ENCODE measurements at places on chromosomes 1 and 21.

- peak; percentile 76 for DNase-seq
Measured at GRCh38 chr1:183023601-183024316, 539 bp downstream of the LAMC1 start.

DNA sequence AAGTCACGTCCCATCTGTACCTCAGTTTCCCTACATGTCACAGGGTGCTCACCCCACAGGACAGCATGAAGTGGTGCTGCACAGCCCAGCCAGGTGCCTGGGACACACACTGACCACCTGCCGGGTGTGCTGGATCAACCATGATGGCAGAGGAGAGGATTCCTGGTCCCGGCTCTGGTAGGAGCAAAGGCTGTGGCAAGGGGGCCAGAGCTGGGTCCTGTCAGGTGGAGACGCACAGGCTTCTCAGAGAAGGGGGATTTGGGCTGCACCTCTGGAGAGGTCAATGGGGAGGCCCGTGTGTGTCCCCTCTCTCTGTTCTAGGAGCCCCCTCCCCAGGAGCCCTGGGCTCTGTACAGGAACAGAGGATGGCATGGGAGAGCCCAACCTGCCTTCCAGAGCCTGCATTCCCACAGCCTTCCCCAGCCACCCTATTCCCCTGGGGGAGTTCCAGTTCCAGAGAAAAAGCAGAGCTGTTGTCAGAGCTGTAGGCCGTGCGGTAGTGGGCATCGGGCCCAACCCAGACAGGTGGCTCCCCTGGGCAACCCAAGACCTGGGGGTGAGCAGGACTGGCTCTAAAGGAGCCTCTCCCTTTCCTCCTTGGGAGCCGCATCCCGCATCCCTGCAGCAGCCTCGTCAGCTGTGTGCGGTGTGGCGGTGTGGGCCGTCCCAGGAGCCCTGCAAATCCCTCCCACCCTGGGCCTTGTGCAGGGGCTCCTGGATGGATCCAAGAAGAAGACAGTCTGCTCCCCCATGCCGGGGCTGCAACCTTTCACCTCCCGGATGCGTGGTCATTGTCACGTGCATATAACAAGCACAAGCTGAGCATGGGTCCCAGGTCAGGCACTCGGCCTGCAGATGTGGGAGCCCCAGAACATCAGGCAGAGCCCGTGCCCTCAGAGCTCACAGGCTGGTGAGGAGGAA is 2.9 kb upstream of the TFF3 start:
- no peak for DNase-seq

GRCh38 chr1:91535441-91535840 is 34.8 kb downstream of the CDC7 start:
- no peak for DNase-seq

DNA sequence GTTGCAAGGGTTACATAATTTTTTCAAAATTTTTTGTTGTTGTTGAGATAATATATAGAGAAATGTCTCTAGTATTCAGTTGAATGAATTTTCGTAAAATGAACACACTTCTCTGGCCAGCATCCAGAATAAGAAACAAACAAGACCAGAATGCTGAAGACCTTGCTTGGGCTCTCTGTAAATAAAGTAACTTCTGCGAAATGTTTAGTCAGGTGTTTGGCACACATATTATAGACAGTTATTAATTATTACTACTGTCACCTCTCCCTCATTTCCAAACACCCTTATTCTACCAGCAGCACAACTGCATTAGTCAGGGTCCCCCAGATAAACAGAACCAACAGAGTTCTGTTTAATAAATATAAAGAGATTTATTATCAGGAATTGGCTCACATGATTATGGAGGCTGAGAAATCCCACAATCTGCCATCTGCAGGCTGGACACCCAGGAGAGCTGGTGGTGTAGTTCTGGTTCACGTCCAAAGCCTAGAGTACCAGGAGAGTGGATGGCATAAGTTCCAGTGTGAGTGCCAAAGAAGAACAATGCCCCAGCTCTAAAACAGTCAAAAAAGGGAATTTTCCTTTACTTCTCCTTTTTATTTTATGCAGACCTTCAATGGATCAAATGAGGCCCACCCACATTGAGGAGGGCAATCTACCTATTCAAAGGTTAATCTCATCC is 44.1 kb upstream of the KCND3 start:
- DNase-seq, result no peak

DNA sequence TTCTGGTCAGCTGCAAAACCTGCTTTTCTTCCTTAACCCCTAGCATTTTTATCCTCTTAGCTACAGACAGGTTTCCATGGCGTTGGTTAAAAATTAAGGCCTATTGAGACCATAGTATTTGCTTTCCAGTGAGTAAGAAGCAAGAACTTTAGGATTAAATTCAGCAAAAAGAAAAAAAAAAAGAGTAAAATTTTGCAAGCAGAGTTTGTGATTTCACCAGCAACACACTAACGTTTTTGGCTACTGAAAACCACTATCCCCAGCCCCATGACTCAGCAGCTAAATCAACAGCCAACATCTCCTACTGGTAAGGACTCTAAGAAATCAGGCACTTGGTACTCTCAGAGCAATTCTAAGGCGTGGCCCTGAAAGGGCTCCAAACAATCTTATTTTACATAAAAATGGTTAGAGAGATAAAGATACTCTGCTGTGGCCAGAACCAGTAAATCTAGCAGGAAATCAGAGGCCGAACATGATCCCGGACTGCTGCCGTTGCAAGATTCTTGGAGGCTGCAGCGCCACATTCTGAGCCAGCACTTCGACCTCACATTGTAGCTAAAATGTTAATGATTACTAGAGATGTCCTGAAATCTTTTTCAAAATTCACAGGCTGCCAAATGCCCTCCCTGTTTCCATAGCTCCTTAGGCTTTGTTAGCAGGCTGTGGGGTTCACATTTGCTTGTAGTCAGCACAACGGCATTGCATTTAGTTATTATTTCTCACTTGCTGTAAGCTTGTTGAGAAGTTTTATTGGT is 1.6 kb upstream of the ENO1 start:
- DNase-seq, result peak; percentile 86

GRCh38 chr1:116567790-116568661 is 2.8 kb downstream of the CD58 start:
- no peak for DNase-seq

- peak; percentile 73 for DNase-seq
Measured at GRCh38 chr1:76269155-76269554, 194.6 kb downstream of the ST6GALNAC3 start.

DNA sequence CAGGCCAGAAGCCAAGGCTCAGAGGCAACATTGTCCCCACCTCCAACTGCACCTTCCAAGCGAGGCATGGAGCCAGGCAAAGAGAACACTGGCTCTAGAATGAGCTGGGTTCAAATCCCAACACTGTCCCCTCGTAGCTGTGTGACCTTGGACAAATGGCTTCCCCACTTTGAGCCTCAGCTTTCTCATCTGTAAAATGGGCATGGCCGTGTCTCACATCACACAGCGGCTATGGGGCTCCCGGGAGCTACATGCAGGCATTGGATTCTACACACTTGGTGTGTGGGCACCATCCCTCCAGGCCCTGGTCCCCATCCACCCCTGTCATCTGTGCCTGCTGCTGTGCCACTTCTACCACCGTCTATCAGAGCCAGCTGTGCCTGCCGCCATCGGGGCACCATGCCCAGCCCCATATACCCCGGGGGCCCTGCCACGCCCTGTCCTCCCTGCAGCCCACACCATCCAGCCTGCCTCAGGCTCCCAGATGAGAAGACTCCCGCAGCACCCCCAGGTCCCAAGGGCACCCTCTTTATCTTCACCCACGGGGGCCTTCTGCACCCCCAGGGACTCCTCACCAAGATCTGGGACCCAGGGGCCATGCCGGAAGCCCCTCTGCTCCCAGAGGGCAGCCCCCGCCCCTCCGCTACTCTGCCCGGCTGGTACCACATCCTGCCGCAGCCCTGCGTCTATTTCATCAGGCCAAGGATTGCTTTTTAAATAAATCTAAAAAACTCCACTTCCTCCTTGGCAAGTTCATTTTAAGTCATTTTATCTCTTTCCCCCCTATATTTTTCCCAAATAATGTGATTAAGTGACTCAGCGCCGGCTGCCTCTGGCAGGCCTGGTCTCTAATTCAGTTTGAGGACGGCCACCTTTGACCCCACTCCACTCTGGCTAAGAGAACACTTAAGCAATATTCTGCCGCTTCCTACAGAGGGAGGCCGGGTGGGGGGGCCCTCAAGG is 107.8 kb upstream of the TARDBP start:
- no peak for DNase-seq

GRCh38 chr1:168734946-168735345 is 5.9 kb upstream of the DPT start:
- DNase-seq, result no peak

GRCh38 chr1:47840393-47841190 is 156.6 kb downstream of the TRABD2B start:
- no peak for DNase-seq
